ENCODE measurements at places on chromosomes 1 and 21. TPM values are rescaled to one million over a fixed set of nuclear protein-coding genes. Genes with fewer than 3 reads are reported as not detected.

DNA sequence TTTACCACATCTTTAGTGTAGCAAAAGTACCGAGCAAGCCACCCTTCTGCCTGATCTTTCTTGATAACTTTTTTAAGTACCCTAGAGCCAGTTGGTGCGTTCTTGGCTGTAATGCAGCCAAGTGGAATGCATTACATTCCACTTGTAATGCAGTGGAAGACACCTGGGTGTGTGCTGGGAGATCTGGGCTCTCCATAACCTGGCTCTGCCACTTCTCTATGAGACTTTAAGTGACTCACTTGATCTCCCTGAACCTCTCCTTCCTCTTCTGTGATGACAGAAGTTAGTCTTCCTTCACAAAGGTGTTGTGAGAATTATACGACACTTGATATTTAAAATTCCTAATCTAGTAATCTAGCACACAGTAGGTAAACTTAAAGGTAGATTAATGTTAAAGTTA lies 35.3 kb upstream of the NFIA start:
- no peak for DNase-seq

GRCh38 chr1:232192781-232193450 lies 437.0 kb downstream of the SIPA1L2 start:
- DNase-seq: no peak

- DNase-seq: no peak
These were observed 34.6 kb upstream of the ARTN start for GRCh38 chr1:43898981-43899380.

GRCh38 chr1:14003552-14003951 lies 303.6 kb downstream of the PRDM2 start:
- no peak for DNase-seq

NECTIN4 gene
- not detected for total RNA-seq

CHRM3 gene
- 39.1 TPM for total RNA-seq

C1QC gene
- 7.3 TPM for total RNA-seq

CFHR1 gene
- 0.41 TPM for total RNA-seq
